ENCODE measurements at places on chromosomes 5 and 9. TPM values are rescaled to one million over a fixed set of nuclear protein-coding genes. Genes with fewer than 3 reads are reported as not detected.
A peak's percentile ranks its signal among the peaks of the same experiment; 100 is the strongest.

DNA sequence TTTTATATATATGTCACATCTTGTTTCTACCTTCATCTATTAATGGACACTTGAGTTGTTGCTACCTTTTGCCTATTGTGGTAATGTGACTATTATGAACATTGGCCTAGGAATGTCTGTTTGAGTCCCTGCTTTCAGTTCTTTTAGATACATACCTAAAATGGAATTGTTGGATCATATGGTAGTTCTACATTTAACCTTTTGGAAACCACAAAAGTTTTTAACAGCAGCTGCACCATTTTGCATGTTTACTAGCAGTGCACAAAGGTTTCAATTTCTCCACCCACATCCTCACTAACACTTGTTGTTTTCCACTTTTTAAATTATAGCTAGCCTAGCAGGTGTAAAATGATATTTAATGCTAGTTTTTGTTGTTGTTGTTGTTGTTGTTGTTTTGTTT lies 88.4 kb downstream of the GALNT10 start:
- DNase-seq = no peak

- DNase-seq = no peak
Measured at GRCh38 chr9:26243726-26244125, 565.5 kb upstream of the TUSC1 start.

CCDC152 gene
- polyA plus RNA-seq = 1.6 TPM

DNA sequence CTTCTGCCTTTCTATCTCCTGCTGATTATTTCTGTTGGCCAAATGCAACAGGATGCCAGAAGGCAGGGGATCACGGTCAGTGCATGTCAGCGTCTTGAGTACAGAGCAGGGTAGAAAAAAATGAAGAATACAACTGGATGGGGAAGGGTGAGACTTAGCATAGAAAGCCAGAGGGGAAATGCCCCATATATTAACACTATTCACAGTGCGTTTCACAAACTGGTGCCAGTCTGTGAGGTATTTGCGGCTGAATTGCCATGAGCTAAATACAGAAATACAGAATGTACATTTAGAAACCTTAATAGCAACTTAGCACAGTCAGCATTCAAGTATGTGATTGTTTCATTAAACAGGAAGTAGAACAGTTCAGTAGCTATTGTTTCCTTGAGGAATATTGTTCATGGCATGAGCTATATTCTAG lies 31.0 kb upstream of the SLC1A3 start:
- DNase-seq = no peak

DNA sequence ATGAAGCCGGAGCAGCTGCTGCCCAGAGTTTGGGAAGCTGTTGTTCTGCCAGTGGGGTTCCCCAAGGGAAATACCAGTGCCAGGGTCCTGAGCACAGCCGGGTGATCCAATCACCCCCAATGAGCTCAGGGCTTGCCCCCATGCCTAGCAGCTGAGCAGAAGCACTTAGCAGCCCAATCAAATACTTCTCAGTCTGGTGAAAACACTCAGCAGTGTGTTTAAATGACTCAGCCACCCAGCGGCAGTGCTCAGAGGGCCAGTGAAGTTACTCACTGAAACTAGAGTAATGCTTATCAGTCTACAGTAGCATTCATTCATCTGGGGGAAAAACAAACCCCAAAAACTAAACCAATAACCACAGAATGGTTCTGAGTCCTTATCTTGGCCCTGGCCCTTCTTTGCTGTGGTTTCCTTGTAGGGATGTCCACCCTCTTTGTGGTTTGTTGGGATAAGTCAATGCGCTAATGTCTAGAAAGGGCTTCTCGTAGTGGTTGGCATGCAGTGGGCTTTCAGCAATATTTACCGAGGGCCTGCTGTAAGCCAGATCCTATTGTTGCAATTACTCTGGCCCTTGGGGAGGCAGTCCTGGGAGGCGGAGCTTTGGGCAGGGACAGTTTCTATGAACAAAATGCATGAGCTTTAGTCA lies 43.1 kb downstream of the LHX2 start:
- DNase-seq = no peak

- no peak for DNase-seq
Measured at GRCh38 chr5:72101828-72102227, 5.4 kb upstream of the MAP1B start.

DNA sequence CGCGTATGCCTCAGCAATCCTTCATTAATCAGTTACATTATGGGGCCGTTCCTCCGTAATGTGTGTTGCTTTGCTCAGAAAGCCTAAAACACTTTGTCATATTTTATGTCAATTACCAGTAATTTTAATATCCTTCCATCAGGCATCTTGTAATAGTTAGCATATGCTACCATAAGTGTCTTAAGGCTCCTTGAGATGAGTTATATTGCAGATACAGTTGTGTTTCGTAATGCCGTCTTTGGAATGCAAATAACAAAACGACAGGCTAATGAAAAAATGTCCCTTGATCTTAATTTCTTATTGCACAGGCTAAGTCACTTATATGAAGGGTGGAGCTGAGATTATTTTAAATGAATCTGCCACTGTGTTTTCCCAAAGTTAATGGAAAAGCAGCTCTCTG lies 50.5 kb downstream of the TBCA start:
- no peak for DNase-seq

THBS4 gene
- polyA plus RNA-seq = not detected

DNA sequence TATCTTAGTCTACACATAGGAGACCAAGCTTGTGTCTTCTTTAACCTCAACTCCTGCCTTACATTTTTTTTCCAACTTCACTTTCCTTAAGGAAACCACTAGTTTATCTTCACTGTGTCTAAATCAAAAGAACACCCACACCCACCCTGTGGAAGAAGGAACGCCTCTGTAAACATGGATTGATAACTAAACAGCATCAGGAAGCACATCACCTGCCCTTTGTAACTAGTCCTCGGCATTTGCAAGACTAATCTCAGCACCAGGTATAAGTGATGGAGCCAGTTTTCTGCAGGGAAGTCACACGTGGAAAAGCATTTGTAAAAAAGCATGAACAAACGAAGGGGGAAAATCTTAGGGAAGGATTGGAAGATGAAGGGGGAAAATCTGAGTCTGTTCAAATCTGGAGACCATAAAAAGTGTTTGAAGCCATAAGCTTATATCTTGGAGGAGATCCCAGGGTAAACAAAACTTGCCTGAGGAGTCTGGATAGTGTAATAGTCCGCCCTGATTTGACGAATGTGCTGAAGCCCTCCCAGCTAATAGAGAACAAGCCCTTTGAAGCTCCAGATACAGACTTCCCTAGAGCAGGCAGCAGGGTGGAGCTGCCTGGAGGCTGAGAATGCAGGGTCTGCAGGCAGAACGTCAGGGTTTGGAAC lies 117.3 kb upstream of the LHFPL2 start:
- no peak for DNase-seq

DNA sequence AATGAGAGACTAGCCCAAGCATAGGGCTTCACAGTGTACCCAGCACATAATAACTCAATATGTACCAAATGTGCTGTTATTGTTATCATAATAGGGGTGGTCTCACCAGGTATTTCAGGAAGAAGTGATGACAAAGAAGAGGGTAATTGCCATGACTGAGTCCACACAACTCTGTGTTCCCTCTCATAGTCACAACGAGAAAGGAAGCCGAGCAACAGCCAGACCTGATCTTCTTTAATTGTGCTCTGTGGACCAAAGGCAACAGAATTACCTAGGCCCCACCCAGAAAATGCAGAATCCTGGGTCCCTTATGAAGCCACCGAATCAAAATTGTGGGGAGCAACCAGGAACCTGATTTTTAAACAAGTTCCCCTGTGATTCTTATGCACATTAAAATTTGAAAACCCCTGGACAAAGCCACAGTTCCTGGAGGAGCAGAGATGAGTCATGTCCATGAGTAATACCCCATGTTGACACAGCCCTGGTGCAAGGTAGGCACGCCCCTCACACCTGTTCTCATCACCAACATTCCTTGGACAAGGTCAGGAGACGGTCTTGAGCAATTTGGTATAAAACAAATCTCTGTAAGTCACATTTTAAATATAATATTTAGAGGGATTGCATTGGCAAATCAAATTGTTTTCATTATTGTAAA lies 5.2 kb downstream of the FGF1 start:
- DNase-seq = no peak

ITGA2 gene
- not detected for polyA plus RNA-seq

GRCh38 chr5:140106101-140106500 lies 7.8 kb upstream of the PURA start:
- no peak for DNase-seq

GRCh38 chr5:45799388-45799787 lies 103.2 kb upstream of the HCN1 start:
- DNase-seq = no peak

GRCh38 chr5:107610798-107611197 lies 59.9 kb downstream of the EFNA5 start:
- no peak for DNase-seq

- DNase-seq = peak; percentile 4
Measured at GRCh38 chr9:95217936-95218335, 99.6 kb downstream of the FANCC start.

PCSK1 gene
- not detected for polyA plus RNA-seq

DNA sequence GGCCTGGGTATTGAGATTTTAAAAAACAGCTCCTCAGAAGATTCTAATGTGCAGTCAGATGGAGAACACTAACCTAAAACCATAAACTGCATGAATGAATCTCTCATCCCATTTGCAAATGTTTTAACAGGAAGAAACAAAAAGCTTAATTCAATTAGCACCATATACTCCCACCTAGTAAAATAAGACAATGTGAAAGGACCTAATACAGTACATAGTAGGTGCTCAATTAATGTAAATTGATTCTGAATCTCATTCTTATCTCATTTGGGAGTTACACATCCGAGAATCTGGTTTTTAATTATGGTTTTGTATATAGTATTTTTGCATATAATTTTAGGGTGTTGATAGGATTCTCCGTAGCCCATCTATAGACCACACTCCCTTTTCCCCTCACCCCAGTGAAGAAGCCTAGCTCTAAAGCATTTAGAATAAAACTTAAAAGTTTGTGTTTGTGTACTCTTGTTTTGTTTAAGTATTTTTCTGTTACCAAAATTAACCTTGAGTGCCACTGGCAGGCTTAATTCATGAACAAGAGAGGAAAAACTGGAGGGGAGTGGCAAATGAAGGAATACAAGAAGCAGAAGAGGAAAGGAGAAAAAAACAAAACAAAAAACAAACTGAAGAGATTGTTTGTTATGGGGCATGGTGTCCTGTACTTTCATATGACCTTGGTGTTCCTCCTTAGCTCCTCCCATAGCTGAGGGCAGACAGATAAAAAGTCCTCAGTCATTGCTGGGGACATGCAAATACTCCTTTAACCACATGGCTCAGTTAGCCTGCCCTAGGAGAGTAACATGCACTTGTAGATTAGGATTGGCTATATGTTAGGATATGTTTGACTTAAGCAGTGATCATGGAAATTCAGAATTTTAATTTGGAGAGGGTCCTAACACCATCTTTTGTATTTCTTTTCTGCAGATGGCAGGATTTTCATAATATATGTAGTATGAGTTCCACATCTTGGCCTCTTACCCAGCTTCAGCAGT lies 1.2 kb downstream of the RNF14 start:
- peak; percentile 25 for DNase-seq

PKD2L2 gene
- 0.82 TPM for polyA plus RNA-seq
